ENCODE measurements at places on chromosomes 1 and 21. TPM values are rescaled to one million over a fixed set of nuclear protein-coding genes. Genes with fewer than 3 reads are reported as not detected.

- DNase-seq: no peak
Measured at GRCh38 chr1:146036241-146036964, 14.9 kb upstream of the HJV start.

DNA sequence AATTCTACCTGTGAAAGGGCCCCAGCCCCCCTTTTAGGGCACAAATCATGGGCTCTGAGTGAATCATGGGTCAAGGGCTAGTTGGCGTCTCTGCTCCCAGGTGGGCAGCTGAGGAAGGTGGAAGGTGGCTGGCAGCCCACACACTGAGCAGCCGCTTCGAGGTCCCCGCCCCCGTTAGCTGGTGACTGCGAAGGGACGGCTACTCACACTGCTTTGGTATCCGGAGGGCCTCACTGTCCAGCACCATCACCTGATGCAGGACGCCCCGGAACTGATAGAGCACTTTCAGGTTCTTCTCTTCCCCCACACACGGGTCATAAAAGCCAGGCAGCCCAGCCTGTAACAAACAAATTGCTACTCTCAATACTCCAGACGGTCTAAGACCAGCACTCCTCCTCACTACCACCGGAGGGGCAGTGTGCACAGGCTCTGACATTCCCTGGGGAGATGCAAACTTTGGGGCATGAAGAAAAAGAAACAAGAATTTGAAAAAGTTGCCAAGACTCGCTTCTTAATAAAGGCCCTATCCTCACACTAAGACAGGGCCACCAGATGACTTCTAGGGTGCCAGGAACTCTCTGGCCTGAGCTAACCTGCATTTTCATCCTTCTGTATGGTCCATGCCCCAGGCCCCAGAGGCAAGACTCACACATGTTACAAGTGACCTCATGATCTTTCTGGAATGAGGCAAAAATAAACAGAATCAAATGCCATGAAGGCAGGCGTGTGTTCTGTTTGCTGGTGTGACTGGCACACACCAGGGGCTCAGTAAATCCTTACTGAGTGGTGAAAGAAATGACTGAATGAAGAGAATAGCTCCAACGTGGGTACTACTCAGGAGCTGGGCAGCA lies 11.5 kb downstream of the THAP3 start:
- DNase-seq: no peak

DNA sequence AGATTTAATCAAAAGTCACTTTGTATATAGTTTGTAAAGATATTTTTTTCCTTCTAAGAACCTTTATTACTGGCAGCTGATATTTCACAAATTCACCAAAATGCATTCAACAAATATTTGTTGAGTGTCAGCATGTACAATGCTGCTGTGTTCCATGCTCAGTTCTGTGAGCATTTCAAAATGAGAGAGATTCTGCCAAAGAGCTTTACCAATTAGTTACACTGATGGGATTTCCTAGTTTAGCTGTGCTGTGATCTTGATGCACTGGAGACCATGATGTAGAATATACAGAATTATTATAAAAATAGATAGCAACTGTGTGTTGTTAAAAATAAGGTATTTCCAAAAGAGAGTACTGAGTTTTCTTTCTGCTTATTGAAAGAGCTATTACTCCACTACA lies 225.6 kb downstream of the BRINP3 start:
- no peak for DNase-seq

PLA2G2A gene
- not detected for total RNA-seq

TEX38 gene
- total RNA-seq: not detected

C1orf146 gene
- total RNA-seq: not detected

All from activated CD8-positive, alpha-beta T cell treated with anti-CD3 and anti-CD28 coated beads for 36 hours (primary cell).